ENCODE measurements at places on chromosomes 1 and 21. TPM values are rescaled to one million over a fixed set of nuclear protein-coding genes. Genes with fewer than 3 reads are reported as not detected.

DNA sequence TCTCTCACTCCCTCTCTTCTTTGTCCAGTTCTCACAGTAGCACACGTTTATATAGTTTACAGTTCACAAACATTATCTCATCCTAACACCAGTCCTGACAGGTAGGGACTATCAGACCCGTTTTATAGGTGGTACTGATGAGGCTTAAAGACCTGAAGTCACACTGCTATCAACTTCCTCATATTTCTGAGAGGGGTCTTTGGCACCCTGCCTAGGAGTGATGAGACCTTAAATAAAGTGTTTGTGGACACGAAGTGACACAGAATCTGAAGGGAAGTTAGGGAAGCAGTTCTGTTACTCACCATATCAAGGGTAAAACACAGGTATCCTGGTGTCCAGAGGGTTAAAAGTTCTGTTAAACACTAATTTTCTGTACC is 590 bp upstream of the TACSTD2 start:
- DNase-seq: no peak

PTPRC gene
- total RNA-seq: 311 TPM

CAMSAP2 gene
- total RNA-seq: 2.7 TPM

- DNase-seq: no peak
Observed at GRCh38 chr1:156359973-156360372, 9.0 kb upstream of the RHBG start.

DNA sequence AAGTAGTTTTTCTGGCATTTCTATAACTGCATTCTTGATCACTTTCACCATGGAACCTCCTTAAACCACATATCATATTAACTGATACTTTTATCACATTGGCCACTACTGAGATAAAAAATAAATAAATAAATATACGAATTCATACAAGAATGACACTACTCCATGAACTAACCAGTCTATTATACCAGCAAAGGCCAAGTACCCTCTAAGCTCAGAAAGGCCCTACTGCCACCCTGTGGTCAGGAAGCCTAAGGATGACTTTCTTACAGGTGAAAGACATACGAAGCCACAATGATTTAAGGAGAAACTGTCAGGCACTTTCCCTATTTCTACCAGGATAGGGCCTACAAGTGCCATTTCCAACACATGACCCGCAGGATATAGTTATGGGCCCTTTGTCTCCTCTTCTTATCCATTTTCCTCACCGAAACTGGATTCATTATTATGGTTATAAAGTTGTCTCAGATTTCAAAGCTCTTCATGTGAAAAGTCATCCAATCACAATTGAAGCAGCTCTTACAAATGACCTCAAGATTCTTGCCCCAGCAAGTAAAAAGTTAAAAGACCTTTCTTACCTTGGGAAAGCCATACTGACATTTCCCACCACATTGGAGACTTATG is 23.9 kb downstream of the DNAJC8 start:
- peak; percentile 42 for DNase-seq

NCF2 gene
- 4.6 TPM for total RNA-seq

SMIM12 gene
- 79.1 TPM for total RNA-seq

GRCh38 chr1:54553602-54554313 is 5.7 kb downstream of the ACOT11 start:
- no peak for DNase-seq

ETV3L gene
- total RNA-seq: not detected

GRCh38 chr1:230270185-230270558 is 156.0 kb downstream of the PGBD5 start:
- DNase-seq: no peak

RXFP4 gene
- not detected for total RNA-seq

GRCh38 chr1:233439721-233440120 is 112.2 kb downstream of the MAP3K21 start:
- DNase-seq: no peak

GRCh38 chr1:206953126-206953525 is 6.9 kb upstream of the PIGR start:
- no peak for DNase-seq

GRCh38 chr1:107549152-107549810 is 408.4 kb downstream of the NTNG1 start:
- no peak for DNase-seq

IQCC gene
- total RNA-seq: 5.6 TPM

DNA sequence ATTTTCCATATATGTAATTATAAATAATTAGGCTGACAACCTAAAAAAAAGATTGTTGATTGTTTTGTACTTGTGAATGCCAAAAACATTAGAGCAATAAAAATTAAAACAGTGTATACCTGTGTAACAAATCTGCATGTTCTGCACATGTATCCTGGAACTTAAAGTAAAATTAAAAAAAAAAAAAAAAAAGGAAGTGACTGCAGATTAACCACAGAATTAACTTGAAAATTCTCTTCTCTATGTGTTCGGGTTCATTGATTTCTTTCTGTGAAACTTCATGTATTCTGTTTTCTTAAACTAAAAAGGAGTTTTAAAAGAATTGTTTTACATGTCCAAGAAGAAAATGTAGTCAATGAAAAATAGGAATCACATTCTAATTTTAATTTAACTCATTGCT is 95.7 kb downstream of the FASLG start:
- DNase-seq: no peak

KLHDC8A gene
- total RNA-seq: not detected

GRCh38 chr1:2229037-2229864 is 1.1 kb downstream of the SKI start:
- DNase-seq: peak; percentile 74

GRCh38 chr1:84412316-84412942 is 14.1 kb downstream of the DNASE2B start:
- no peak for DNase-seq

DNA sequence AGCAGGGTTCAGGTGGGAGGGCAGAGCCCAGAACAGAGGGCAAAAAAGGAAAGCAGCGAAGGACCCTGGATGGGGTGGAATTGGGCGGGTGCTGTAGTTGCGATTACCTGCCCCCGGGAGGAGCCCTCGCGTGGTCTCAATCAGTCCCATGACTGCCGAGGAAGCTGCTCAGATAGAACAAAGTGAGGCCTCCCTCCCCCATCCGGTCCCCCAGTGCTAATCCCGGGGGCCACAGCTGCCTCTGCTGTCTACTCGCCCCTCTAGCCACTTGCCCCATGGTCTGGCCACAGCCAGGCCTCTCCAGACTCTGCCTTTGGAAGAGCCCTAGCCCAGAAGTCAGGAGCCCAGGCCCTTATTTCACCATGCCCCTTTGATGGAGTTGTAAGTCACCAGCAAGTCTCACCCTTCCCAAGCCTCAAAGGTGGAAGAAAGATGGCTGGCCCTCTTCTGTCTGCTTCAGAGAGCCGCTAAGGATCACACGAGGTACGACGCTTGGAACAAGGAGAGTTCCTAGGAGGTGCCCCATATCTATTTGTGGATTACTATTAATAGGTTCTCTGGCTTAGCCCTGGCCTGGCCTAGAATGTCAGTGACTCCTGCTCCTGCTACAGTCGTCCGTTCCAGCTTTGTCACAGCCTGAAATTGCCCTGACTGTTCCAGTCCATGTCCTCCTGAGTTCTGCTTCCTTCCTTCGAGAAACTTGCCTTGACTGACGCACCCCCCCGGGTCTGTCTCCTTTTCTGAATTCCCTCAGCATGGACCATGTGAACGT is 16.4 kb downstream of the ECHDC2 start:
- peak; percentile 7 for DNase-seq

SLC16A4 gene
- 0.13 TPM for total RNA-seq

PLPPR4 gene
- total RNA-seq: not detected

DNA sequence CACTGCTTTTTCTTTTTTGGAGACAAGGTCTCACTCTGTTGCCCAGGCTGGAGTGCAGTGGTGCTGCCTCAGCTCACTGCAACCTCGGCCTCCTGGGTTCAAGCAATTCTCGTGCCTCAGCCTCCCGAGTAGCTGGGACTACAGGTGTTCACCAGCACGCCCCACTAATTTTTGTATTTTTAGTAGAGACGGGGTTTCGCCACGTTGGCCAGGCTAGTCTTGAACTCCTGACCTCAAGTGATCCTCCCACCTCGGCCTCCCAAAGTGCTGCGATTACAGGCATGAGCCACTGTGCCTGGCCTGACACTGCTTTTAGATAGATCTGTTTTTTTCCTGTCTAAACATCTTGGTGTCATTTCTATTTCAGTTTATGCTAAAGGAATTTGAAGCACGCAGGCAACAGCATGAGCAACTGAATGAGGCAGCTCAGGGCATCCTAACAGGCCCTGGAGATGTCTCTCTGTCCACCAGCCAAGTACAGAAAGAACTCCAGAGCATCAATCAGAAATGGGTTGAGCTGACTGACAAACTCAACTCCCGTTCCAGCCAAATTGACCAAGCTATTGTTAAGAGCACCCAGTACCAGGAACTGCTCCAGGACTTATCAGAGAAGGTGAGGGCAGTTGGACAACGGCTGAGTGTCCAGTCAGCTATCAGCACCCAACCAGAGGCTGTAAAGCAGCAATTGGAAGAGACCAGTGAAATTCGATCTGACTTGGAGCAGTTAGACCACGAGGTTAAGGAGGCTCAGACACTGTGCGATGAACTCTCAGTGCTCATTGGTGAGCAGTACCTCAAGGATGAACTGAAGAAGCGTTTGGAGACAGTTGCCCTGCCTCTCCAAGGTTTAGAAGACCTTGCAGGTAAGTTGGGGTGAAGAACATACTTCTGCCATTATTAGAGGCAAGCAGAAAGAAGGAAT is 106.1 kb upstream of the BMP8A start:
- DNase-seq: no peak

DNA sequence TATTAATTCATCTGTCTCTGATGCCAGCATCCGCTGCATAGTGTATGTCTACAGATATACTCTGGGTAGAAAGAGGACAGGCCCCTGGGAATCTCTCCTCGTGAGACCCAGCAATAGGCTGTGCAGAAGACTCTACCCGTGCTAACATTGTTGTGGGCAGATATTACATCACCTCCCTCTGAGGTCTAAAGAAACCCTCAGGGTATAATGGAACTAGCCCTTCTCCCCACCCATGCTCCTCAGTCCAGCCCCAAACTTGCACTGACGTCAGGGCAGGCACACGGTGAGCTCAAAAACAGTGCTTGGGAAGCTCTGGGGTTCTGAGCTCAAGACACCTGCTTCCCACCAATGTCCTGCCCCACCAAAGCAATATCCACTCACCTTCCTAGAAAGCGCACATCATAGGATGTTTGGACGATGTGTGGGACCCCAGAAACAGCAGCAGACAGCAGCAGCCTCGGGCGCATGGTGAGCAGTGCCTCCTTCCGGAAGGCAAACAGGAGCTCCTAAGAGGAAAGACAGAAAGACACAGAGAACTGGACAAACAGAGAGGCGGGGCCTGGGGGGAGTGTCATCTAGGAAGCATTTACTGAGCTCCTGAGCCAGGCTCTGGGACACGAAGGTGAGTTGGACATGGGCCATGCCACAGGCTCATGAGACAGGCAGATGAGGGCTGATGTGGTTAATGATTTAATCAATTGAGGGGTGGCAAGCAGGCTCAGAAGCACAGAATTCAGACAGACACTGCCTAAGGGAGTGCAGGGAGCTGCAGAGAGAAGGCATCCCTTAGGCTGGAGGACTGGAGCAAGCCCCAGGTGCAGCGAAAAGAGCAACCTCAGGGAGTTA is 4.8 kb downstream of the OVGP1 start:
- no peak for DNase-seq

- no peak for DNase-seq
Observed at GRCh38 chr1:239718997-239719628, 332.7 kb downstream of the CHRM3 start.

RCAN3 gene
- total RNA-seq: 62.6 TPM

GRCh38 chr1:67004176-67004575 is 49.8 kb downstream of the SLC35D1 start:
- no peak for DNase-seq

- DNase-seq: no peak
Observed at GRCh38 chr1:221053889-221054288, 174.6 kb downstream of the HLX start.

CCDC181 gene
- 0.24 TPM for total RNA-seq
